Stimulated activated CD8-positive, alpha-beta memory T cell treated with anti-CD3 and anti-CD28 coated beads, Interleukin-7, amount 100 ng/mL, for 24 hours (primary cell): ENCODE measurements at places on chromosomes 12 and 14.

- no peak for DNase-seq
Observed at GRCh38 chr14:37150414-37150813, 22.0 kb downstream of the SLC25A21 start.

DNA sequence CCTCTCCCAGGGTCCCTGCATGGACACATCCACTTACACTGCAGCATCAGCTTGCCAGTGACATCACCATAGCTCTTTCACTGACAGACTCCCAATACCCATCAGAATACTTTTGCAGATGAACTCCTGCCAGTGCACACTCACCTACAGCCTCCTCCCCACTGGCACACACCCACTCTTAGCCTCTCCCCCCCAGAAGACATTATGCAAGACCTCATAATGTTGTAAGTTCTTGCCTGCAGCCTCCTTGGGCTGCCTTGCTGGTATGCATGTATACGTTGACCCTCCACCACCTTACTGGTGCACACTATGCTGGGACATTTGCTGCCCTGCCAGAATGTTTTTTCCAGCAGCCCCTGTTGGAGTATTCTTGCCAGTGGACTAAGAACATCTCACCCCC, 324.2 kb downstream of the AEBP2 start:
- DNase-seq = no peak

DNA sequence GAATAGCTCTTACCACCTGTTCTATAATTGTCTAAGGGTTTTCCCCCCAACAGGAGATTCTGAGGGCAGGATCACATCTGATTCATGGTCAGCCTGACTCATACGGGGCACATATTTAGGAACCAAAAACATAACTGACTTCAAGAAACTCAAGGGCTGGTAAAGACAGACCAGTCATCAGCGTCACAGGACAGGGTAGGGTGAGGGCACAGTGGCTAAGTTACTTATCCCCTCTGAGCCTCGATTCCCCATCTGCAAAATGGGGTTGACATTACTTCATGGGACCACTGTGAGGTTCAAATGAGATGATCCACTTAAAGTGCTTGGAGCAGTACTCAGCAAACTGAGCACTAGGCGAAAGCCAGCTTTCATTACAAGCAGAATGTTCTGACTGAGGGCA, 606 bp downstream of the CINP start:
- DNase-seq = peak; percentile 22

DNA sequence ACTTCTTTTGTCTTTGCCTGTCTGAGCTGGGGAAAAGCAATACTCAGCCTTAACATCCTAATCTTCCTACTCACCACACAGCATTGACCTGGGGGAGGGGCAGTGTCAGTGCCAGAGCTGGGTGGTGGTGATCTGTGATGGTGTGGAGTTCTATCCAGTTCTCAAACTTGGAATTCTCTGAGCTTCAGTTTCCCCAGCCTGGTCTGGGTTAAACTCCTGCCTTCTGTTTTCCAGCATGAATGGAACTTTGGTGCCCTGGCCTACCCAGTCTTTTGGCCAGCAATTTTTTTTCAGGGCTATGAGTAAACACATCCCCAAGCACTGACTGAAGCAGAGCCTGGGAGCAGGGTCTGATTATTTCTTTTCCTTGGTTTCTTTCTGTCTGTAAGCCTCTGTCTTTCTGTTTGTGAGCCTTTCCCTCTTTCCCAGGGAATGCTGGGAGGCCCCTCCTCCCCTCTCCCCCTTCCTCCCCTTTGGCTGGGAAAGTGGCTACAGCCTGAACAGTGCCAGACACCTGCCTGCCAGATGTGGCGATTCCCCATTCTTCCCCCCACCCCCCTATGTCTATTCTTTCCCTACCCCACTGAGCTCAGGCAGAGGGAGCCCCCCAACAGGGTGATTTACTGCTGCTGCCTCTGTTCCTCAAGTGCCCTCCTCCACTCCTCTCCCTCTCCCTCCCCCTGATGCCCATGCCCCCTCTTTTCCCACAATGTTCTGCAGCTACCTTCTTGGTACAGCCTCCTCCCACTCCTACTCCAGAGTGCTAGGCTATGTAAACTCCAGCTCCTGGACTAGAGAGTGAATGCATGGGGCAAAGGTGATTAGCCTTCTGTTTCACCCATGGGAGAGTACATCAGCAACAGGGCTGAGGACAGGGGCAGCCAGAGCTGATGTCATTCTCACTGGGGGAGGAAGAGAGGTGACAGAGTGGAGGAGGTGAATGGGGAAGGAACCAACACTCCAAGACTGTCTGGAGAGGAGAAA, 11.1 kb downstream of the GPR84 start:
- no peak for DNase-seq

GRCh38 chr12:19496219-19496878, 57.1 kb downstream of the AEBP2 start:
- no peak for DNase-seq

GRCh38 chr12:119176267-119177055, 2.3 kb upstream of the HSPB8 start:
- DNase-seq = no peak

DNA sequence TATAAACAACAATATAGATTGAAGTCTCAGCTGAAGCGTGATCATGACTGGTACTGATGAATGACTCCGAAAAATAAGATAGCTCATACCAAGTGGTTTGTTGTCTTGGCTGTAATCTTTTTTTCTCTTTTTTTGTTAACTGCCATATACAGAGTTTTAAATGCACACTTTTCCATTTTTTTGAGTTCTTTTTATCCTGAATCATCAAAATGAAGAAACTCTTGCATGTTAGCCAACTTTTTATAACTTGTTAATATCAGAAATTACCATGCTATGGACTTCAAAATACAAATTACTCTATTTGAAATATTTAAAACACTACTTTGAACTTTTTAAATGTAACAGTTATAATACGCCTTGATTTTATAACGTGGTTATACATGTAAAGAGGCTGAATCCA, 10.1 kb upstream of the KCNMB4 start:
- no peak for DNase-seq

DNA sequence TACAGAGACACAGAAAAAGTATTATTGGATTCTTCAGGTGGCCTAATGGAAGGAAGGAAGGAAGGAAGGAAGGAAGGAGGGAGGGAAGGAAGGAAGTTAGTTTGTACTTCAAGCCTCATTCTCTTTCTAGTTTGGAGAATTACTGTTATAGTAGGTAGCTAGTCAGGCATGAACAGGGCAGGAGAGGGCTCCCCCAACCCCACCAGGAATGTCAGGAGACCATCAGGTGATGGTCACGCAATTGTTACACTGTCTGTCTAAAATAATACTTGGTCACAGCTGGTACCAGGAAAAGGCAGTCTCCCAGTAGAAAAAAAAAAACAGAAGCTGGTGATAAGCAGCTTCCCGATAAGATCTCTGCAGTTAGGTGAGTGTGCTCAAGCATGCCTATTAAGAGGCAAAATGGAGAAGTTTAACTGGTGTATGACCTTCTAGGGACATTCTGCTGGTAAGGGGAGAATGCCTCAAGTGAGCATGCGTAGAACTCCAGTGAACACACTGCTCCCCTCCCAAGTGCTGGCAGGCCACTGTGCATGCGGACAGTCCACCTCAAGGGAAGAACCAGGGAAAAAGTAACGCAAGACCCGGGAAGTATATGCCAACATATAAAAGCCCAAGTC, 358.4 kb upstream of the SOX5 start:
- DNase-seq = no peak

GRCh38 chr14:103908580-103908979, 19.7 kb upstream of the TDRD9 start:
- DNase-seq = no peak

GRCh38 chr12:121224591-121224990, 14.7 kb downstream of the P2RX4 start:
- DNase-seq = no peak

DNA sequence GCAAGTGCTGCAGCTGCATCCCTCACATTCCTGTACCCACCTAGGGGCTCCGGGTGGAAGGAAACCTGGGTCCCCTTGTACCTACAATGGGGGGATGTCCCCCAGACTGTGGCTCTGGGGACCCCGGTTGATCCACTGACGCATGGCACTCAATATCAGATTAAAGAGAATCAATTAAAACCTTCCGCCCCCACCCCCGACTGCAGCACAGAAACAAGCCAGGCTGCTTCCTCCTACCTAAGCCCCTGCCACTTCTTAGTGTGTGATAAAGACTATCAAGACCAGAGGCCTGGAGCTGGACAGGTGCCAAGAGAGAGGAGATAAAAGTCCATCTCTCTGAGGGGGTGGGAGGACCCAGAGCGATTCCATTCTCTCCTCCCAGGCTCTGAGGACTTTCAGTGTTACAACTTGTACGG, 28.2 kb upstream of the RPLP0 start:
- DNase-seq = no peak

- DNase-seq = no peak
Observed at GRCh38 chr12:52632656-52633055, 14.3 kb upstream of the KRT73 start.

- DNase-seq = no peak
Observed at GRCh38 chr14:38862366-38862765, 240.7 kb downstream of the SEC23A start.

DNA sequence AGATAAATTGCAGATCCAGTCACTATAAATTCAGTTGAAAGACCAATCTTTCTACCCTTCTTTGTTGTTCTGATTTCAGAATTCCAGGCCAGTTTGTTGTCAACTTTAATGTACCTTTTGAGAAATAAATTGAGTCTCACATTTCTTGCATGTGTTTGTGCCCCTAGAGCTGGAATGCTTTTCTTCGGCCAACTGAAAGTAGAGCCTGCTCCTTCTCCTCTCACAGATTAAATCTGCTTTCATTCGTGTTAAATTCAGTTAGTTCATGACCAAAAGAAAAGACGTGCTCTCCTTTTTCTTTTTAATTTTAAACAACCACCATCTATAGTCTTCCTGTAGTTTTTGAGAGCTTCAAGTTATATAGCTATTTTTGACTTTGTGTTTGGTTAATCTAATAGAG, 22.9 kb downstream of the SOCS2 start:
- DNase-seq = no peak

DNA sequence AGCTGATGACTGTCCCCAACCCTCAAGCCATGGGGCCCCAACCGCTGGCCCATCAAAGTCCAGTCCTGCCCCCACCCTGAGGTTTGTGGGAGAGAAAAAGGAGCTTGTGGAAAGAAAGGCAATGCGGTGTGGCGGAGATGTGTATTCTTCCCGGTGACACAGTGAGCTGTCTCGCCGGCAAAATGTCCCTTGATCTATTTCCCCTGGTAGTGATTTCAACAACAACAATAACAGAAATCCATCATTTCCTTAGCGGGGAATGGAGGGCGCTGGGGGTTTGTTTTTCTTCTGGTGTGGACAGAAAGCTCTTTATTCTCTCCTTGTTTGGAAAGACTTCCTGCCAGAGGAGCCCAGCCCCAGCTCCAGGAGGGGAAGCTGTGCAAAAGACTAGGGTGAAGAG, 93.7 kb upstream of the LHX5 start:
- DNase-seq = no peak

GRCh38 chr12:131258398-131258797, 304.7 kb downstream of the ADGRD1 start:
- no peak for DNase-seq

DNA sequence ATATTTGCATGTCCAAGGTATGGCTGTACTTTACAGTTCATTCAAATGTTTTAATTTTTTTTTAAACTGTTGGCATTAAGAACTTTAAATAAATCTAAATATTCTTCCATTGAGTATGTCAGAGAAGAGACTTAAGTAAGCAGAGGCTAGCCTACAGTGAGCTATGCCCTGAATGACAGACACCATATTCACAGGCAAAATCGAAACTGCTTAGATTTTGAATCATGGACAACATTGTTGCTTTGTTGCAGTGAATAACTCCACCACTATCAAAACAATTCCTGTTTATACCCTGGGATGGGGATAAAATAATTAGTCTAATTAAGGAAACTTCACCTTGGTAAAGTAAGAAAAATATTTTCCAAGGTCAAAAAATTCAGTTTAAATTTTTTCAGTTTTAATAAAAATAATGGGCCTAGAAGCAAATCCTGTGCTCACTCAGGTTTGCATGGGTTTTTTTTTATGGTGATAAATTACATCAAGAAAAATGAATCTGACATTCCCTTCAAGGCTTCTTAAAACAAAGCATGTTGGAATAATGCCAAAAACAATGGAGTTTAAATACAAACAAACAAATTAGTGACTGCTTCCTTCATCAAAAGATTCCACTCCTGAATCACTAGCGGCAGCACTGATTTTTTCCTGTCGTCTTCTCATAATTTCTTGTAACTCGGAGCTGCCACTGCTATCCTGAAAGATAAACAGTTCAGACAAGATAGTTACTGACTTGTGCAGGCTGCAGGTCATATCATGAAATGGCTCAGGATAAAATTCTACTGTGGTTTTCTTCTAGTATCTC, 168.2 kb downstream of the EPS8 start:
- DNase-seq = no peak

- DNase-seq = no peak
Observed at GRCh38 chr12:110266980-110267620, 13.9 kb upstream of the ATP2A2 start.

DNA sequence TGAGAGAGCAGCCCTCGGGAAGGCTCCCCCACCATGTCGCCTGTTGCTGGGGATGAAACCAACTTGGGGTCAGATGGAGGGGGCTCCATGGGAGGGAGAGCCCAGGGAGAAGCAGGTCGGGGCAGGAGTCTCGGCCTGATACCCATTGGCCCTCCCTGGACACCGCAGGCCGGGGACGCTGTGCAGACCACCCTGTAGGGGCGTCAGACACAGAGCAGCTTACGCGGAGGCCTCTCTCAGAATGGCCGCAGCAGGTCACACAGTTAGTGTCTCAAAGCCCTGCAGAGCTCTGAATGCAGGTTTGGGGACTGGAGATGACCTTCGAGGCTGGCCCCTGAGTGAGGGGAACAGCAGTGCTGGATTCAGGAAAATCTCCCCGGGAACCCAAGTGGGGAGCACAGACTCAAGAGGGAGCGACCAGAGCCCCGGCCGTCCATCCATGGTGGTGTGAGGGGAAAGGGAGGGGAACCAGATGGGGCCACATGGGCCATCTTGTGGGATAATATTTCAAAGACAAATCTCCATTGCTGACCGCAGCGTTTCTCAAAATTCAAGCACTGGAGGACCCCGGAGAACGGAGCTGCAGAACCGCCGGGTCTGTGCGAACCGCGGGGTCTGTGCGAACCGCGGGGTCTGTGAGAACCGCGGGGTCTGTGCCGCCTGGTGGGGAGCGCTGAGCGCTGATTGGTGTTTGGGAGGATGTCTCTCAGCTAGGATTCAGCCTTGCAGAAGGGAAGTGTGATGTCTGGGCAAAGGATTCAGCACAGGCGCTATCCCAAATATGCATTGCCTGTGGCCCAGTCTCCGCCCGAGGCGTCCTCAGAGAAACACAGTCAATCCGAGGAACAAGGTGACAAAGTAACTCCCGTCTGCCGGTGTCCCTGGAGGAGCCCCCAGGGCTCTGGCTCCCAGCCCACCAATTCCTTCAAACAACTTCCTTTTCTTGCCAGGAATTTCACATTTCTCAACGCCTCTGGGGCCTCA, 324.4 kb upstream of the RTL1 start:
- no peak for DNase-seq

- no peak for DNase-seq
Observed at GRCh38 chr12:51341251-51342007, 5.0 kb downstream of the CELA1 start.
